Vein endothelial cell (primary cell): ENCODE measurements at places on chromosomes 11 and 22. TPM values are rescaled to one million over a fixed set of nuclear protein-coding genes. Genes with fewer than 3 reads are reported as not detected.

SMIM35 gene
- total RNA-seq = not detected in 2 replicates

GVQW3 gene
- total RNA-seq = 1.6 and 1.9 TPM in 2 replicates

TMPRSS13 gene
- total RNA-seq = not detected in 2 replicates

VSIG10L2 gene
- not detected in 2 replicates for total RNA-seq

RAB3IL1 gene
- 1.9 and 2.0 TPM in 2 replicates for total RNA-seq

TRIM51 gene
- total RNA-seq = not detected in 2 replicates

BTG4 gene
- total RNA-seq = not detected in 2 replicates

LARGE2 gene
- total RNA-seq = not detected in 2 replicates

OR4D5 gene
- not detected in 2 replicates for total RNA-seq

CASP5 gene
- total RNA-seq = not detected in 2 replicates

DDX6 gene
- total RNA-seq = 150 and 202 TPM in 2 replicates
